AG04449 (cell line): ENCODE measurements at places on chromosomes 2 and 18.
A peak's percentile ranks its signal among the peaks of the same experiment; 100 is the strongest.

GRCh38 chr2:240553956-240554480 lies 3.8 kb downstream of the ANKMY1 start:
- DNase-seq: no peak

GRCh38 chr2:48377646-48378045 lies 152.3 kb upstream of the STON1 start:
- DNase-seq: no peak

DNA sequence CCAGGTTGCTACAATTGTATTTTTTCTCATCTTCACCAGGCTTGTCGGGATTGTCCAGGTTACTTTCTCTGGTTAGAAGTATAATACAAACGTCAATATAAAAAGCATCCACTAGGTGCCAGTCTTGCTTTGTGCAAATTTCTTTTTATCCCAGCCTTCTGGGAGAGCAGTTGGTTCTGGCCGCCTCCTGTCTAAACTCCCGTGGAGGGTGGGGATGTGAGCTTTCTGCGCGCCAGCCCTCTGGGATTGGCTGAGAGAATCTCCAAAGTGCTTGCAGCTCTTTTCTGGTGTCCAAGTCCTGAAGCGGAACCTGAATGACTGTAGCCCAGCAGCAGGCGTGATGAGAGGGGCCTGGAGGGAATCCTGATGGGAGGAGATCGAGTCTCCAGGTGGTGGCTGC lies 22.4 kb upstream of the TOGARAM2 start:
- DNase-seq: peak; percentile 37

GRCh38 chr18:3910512-3910911 lies 460.5 kb downstream of the TGIF1 start:
- DNase-seq: no peak

- DNase-seq: no peak
These were observed 180.5 kb downstream of the AGPS start for GRCh38 chr2:177573120-177573519.

- DNase-seq: no peak
These were observed 74.0 kb downstream of the INHBB start for GRCh38 chr2:120419955-120420354.

DNA sequence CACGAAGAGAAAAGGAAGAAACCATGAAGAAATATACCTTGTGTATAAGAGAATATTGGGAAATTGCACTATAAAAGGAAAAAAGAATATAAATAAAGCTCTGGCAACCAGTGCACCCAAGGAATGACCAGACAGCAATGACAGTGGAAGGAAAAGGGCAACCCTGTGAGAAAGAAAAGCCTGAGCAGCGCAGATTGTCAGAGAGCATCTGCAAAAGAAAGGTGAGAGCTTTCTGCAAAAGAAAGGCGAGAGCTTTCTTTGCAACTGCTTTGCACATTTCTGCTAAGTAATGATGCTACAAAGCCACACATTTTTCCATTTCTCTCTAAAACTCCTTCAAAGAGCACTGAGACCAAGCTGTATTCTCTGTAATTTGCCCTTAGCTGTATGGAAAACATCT lies 83.6 kb downstream of the CTNNA2 start:
- DNase-seq: no peak

GRCh38 chr2:135840601-135841000 lies 3.6 kb upstream of the LCT start:
- DNase-seq: no peak

DNA sequence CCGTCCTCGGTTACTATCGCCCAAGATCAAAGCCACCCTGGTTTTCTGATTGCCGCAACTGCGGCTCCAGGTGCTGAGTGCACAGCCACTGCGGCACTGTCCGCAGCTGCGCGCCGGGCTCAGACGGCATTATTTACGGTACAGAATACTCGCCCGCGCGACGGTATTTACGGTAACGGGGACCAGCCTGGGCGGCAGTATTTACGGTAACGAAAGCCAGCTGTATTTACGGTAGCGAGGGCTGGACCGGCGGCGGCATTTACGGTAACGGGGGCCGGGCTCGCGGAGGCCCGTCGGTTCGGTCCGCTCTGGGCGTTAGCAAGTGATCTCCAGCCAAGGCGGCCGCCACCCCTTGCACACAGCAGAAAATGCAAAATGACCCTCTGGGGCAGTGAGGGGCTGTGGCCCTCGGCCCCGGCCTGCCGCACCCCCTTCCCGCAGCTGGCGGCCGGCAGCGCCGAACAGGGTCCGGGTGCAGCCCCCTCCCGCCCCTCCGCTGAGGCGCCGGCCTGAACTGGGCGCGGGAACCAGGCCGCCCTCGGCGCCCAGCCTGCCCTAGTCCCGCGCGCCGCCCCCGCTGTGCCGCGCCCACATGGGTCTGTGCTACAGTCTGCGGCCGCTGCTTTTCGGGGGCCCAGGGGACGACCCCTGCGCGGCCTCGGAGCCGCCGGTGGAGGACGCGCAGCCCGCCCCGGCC lies at the start of gene GNAL:
TSS of gene GNAL (plus strand) at position 293 of the 697 bp plus-strand sequence. CDS start at position 593, 300 bp downstream.
- DNase-seq: peak; percentile 34

- DNase-seq: no peak
These were observed 47.8 kb upstream of the MAPRE3 start for GRCh38 chr2:26922405-26923188.

DNA sequence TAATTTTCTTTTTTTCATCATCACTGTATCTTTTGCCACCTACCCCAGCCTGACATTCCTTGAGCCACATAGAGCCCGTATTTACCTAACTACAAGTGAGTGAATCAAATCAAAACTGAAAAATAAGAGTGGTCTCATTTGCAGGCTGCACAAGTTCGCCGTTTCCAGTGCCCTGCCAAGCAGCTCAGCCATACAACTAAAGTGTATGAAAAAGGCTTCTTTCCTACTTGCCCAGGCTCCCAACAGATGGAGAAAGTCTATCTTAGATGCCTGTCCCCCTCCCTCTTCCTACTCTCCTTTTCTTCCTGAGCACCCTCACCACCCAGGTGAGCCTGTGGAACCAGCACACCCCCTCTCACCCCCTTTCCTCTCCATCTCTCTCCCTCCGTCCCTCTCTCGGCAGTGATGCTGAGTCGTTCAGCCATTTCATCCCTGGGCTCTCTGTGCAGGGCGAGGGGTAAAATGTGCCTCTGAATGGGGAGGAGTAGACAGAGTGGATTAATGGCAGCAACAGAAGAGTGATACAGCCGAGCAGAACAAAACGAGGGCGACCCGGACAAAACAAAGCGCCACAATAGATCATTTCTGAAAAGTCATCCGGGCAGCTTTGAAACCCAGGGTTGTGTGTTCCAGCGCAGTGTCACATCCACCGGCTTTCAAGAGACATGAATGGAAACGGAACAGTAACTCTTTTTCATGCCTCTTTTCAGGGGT lies 65.0 kb upstream of the POU3F3 start:
- no peak for DNase-seq

- no peak for DNase-seq
These were observed 2.5 kb downstream of the GALNT5 start for GRCh38 chr2:157259960-157260359.

DNA sequence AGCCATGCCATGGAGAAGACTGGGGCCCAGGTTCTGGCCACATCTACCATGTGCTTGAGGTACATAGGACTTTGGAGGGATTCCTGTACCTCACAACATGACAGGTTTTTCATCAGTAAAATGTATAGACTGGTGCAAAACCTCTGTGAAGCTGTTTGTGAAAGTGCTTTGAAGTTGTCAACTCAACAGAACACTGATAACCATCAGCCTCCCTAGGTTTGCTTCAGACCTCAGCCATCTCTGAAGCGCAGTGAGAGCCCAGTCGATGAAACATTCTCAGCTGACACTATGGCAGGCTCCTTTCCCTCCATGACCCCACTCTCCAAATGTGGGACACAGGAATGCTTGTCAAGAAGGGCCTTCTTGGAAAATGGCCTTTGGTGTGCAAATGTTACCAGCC lies 38.6 kb downstream of the STK25 start:
- no peak for DNase-seq

- no peak for DNase-seq
These were observed 19.1 kb downstream of the EIF4E2 start for GRCh38 chr2:232569541-232569940.

DNA sequence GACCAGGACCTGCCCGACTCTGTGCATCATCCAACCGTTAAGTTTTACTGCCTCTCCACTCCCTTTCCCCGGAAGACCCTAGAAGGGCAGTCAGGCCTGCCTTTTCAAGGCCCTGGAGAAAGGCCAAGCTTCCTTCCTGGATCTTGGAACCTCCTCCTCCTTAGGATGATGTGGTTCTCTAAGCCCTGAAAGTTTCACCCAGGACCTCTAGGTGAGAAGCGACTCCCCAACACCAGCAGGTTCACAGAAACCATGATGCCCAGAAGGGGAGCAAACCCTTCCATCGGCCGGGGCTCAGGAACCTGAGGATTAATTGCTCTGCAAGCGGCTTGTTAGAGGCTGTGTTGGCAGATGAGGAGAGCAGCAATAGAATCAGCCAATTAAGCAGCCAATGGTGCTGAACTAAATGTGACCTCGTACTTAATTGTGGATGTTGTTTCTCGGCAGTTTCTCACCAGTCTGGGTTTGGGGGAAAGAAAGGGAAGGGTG lies 94.2 kb upstream of the FZD7 start:
- no peak for DNase-seq

GRCh38 chr2:8018956-8019355 lies 662.9 kb upstream of the ID2 start:
- DNase-seq: no peak

GRCh38 chr2:111184725-111185310 lies 64.1 kb downstream of the BCL2L11 start:
- no peak for DNase-seq

DNA sequence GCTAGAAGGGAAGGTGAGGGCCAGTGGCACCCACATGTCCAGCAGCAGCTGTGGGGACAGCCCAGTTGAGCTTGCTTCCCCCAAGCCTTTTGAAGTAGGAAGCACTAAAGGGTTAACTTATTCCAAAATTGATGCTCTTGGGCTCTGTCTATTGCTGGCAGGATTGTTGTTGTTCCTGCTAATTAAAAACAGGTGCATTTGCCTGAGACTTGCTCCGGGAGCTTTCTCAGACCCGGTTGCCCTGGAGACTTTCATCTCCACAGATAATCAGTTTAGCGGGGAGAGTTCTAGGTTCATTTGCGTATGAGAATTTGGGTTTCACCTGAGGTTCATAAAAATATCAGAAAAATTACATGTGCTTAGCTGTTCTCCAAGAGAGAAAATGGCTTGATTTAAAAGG lies 277.3 kb downstream of the LRATD1 start:
- no peak for DNase-seq

DNA sequence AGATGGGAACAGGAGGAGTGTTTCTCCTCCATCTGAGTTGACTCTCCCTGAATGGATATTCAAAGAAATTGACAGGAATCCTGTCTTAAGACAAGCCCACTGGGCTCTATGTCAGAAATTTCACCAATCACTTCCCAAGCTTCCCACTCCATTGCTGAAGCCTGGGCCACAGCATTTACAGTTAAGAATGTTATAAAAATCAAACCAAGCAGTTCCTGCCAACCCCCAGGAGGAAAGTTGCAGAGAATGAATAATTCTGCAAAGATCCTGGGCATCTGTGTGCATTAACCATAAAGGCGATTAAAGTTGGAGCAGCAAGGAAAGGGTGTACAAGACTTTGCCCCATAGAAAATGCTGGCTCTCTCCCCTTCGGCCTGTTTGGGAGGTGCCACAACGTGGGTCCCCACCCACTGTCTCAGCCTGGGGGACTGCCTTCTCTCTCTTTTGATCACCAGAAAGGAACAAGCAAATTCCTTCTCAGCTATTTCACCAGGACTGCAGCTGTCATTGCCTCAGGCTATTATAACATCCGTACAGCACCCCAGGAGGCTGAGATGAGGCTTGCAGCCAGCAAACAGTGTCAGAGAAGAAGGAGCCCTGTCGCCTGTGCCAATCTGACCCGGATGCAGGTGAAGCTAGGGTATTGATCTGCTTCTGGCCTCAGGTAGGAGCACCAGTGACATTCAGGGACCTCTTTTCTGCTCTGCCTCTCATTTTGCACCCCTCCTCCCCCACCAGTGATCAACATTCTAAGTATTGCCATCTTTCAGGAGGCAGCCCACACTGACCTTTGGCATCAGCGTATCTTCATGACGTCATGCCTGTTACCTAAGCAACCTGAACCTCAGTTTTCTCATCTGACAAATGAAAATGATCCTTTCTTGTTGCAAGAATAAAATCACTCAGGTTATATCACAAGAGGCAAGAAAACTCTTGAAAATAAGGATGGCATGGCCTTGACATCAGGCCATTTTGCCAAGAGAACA lies 219.0 kb downstream of the SH3BP4 start:
- DNase-seq: peak; percentile 55

GRCh38 chr2:36476411-36476810 lies 120.8 kb downstream of the CRIM1 start:
- no peak for DNase-seq

- no peak for DNase-seq
These were observed 86.1 kb upstream of the PNPT1 start for GRCh38 chr2:55779459-55780421.

- peak; percentile 45 for DNase-seq
These were observed 22.2 kb downstream of the SPAG16 start for GRCh38 chr2:213306316-213306942.
